Psoas muscle (tissue), 8 donors: ENCODE measurements at places on chromosomes 6 and 20. TPM values are rescaled to one million over a fixed set of nuclear protein-coding genes. Genes with fewer than 3 reads are reported as not detected.
A peak's percentile ranks its signal among the peaks of the same experiment; 100 is the strongest.

DNA sequence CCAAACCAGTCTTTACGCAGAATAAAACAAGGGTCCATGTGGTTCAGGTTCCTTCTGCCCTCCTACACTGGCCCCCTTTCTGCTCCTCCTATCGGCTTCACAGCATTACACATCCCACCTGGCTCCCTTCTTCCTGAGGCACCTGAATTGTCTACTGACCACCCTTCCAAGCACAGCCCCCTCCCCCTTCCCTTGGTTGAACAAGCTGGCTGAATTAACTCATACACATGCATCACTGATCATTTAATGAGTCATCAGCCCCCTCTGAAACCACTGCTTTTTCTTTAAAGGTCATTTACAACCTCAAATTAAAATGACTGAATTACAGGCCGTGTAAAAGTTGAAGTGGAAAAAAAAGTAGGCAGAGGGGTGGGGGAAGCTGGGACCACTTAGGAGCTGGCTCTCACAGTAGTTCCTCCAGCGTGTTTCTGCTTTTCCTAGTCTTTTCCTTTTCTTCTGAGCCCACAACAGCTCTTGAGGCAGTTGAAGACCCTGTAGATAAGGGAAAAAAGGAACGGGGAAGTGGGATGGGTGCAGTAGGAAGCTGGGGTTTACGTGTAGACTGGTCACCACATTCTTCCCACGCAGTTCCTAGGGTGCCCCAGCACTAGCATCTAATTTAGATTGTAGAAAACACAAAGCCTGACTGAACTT, 67.6 kb downstream of the FYN start:
- DNase-seq = no peak

DNA sequence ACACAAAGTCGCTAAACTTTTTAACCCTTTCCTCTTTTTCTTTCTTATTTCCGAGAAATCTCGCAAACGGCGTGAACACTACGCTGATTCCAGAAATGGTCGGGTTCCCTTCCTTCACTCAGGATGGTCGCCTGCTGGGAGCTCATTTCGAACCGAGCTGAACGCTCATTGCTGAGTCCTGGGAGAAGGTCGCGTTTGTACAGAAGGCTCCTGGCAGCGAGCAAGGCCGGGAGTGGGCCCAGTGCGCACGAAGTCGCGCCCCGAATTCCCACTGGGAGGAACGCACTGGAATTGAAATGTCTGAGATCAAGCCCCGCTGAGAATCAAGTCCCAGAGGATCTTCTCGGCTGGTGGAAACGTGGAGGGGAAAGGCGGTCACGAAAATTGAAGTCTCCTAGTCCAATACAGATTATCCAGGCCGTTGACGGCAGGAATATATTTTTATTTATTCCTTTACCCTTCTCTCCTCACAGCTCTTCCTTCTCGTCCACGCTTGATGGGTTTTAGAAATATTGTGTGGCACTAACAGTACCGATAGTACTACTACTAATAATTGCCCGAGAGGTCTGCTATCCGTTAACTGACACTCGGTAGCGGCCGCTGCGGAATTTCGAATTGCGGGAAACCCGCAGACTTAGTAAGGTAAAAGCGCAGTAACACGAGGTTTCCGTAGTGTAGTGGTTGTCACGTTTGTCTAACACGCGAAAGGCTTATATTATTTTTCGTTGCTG, 207.2 kb upstream of the ZNF184 start:
- no peak for DNase-seq

DNA sequence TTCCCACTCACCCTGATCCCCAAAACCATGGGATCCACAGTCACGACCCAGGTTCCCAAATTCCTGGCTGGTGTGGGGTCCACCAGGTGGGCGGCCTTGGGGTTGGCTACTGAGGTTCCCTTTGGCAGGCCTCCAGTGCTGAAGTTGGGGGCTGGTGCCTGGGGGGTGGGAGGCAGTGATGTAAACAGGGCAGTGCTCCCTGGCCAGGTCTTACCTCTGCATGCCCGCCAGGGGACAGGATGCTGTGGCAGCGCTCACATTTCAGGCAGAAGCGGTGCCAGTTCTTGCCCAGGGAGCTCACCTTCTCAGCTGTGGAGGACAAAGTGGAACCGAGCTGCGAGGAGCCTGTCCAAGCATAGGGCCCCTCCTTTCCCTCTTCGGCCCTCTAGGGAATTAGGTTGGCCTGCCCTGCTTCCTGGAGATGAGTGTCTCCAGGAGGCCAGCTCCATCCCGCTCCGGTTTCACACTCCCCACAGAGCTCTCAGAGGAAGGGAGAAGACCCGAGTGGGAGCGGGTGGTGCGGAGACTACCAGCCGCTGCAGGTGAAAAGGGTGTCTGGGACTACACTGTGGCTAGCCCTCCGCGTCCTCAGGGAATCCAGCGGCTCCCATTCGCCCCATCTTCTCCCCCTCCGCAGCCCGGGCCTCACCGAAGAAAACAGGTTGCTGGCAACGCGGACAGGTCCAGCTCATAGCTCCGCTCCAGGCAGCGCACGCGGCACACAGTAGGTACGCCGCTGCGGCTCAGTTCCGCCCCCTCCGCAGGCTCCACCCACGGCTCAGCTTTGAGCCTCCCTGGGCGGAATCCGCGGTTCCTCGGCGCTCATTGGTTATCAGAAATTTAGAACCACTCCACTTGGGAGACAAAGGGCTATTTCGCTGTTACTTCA, at the start of gene CRIP3:
TSS of gene CRIP3 (minus strand) at position 726 of the 889 bp plus-strand sequence. CDS start at position 692, 34 bp downstream.
- peak; percentile 64 for DNase-seq

DNA sequence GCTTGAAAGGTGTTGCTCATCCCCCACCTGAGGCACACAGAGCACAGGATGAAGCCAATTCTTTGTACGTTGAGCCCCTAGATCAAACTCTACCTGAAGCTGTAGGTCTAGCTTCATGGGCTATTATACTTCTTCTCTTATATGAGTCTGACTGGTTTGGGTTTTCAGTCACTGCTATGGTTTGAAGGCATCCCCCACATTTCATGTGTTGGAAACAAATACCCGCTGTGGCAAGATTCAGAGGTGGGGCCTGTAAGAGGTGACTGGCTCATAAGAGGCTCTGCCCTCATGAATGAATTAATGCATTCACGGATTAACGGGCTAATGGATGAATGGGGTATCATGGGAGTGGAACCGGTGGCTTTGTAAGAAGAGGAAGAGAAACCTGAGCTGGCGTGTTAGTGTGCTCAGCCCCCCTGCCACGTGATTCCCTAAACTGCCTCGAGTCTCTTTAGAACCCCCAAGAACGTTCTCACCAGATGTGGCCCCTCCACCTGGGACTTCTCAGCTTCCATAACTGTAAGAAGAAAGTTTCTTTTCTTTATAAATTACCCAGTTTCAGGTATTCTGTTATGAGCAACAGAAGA, 39.2 kb downstream of the PREX1 start:
- no peak for DNase-seq

GGTLC1 gene
- not detected for total RNA-seq

GRCh38 chr6:6994796-6995195, 113.0 kb upstream of the RREB1 start:
- DNase-seq = peak; percentile 69

GRCh38 chr6:70673054-70673453, 5.4 kb downstream of the SMAP1 start:
- no peak for DNase-seq

SLC35B2 gene
- 13.6 TPM for total RNA-seq

DNA sequence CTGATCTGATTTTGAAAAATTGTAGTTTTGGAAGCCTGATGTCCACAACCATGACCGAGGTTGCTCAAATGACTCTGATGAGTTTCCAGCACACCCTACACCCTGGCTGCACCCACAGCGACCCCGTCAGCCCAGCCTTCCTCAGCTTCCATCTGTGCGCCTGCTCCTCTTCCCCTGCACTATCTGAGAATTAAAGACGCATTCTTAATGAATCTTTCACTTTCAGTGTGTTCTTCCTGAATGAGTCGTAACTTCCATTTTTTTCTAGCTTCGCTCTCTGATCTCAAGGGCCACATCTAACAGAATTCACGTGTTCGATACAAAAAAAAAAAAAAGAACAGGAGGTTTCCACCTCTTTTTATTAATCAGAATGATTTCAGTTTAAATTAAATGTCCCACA, 21.3 kb upstream of the RREB1 start:
- peak; percentile 65 for DNase-seq

GRCh38 chr20:17161673-17162481, 65.0 kb upstream of the PCSK2 start:
- no peak for DNase-seq

DNA sequence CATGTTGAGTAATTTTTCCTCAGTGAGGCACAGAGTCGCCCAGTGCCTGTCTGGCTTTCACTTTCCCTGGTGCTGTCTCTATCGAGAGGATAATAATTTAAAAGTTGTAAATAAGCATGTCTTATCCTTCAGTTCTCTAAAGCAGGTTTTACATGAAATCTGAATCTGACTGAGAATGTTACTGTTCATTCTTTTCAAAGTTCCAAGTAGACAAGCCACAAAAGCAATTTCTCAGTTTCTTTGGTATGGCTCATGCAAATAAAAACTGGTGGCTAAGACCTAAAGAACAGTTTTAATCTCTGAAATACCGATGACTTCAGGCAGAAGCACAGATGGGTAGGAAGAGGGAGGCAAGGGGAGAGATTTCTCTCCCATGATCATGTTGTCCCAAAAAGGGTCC, 87.6 kb upstream of the GCM1 start:
- DNase-seq = no peak

DNA sequence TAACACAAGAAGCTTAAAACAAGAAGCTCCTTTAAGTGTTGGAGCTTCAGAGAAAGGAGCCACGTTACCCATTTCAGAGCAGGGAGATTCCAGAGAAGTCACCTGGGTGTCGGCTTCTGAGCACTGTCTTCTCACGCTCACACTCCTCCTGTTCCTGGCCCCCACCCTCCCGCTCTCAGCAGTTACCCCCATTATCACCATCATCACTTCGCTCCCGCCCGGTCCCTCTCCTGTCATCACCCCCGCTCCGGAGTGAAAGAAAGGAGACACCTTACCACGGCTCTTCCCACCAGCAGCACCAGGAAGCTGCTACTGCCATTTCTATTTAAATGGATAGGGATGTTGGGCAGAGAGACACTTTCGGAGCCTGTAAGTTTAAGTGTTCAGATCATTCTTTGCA, 123.9 kb downstream of the GMPR start:
- DNase-seq = no peak

DNA sequence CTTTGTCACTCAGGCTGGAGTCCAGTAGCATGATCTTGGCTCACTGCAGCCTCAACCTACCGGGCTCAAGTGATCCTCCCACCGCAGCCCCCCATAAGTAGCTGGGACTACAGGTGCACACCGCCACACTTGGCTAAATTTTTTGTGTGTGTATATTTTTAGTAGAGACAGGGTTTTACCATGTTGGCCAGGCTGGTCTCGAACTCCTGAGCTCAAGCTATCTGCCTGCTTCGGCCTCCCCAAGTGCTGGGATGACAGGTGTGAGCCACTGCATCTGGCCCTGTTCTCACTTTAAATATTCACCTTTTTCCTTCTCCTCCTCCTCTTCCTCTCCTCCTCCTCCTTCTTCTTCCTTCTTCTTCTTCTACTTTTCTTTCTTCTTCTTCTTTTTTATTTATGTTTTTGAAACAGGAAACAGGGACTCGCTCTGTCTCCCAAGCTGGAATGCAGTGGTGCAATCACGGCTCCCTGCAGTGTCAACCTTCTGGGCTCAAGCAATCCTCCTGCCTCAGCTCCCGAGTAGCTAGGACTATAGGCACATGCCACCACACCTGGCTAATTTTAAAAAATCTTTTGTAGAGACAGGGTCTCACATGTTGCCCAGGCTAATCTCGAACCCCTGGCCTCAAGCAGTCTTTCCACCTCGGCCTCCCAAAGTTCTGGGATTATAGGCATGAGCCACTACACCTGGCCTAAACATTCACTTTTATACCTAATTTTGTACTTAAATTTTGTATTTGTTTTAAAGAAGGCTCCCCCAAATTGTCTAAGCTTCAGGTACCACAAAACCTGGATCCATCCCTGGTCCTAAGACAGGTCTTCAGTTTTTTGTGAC, 47.2 kb upstream of the NCOA3 start:
- no peak for DNase-seq

GRCh38 chr6:71393981-71394432, 105.4 kb downstream of the OGFRL1 start:
- no peak for DNase-seq

MICA gene
- total RNA-seq = 2.7 TPM

DNA sequence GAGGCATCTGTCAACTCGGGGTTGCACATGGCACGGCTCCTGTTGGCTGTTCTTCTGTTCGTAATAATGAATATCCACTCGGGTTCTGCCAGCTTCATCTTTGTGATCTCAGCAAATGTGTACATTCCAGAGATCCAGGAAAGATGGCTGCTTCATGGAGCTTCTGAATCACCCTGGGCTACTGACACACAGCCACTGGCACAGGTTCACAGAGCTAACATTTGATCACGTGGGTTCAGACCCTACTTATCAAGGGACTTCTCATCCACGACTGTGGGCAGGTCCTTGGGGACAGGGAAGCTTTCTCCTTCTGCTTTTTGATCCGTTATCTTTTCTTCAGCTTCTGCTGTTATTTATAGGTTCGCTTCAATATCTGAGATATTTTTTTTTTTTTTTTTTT, 18.1 kb downstream of the PPP1R3G start:
- DNase-seq = no peak

DNA sequence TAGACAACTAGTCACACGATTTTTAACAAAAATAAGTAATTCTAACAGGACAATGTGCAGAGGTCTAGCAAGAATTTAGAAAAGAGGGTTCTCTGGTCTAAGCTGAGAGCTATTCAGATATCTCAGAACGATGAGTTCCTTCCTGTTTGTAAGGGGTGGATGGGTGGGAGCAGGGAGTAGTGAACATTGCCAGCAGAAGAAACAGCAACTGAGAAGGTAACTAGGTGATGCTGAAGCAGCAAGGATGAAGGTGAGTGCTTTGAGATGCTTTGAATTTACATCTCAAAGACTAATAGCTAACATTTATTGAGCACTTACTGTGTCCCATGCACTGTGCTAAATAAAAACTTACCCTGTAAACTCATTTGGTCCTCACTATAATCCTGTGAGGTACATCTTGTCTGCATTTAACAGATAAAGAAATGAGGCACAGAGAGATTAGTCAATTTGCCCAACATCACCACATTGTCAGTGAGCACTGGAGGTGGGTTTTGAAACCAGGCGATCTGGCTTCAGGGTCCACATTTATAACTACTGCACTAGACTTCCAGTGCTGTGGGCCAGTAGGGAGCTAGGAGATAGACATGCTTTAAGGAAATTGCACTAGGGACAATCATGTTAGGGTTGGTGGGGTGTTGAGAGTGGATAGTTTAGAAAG, 15.7 kb downstream of the BRD2 start:
- no peak for DNase-seq

PPIL6 gene
- 3.1 TPM for total RNA-seq

- no peak for DNase-seq
These were observed 102.9 kb downstream of the CDH4 start for GRCh38 chr20:61354901-61355495.

CDSN gene
- not detected for total RNA-seq
